ENCODE measurements at places on chromosomes 7 and 10.

- DNase-seq: no peak
Measured at GRCh38 chr10:110861930-110862649, 9.6 kb upstream of the PDCD4 start.

- DNase-seq: no peak
Measured at GRCh38 chr10:61819208-61819607, 82.3 kb upstream of the ARID5B start.

GRCh38 chr7:30521532-30521931 lies 16.9 kb upstream of the GGCT start:
- no peak for DNase-seq

DNA sequence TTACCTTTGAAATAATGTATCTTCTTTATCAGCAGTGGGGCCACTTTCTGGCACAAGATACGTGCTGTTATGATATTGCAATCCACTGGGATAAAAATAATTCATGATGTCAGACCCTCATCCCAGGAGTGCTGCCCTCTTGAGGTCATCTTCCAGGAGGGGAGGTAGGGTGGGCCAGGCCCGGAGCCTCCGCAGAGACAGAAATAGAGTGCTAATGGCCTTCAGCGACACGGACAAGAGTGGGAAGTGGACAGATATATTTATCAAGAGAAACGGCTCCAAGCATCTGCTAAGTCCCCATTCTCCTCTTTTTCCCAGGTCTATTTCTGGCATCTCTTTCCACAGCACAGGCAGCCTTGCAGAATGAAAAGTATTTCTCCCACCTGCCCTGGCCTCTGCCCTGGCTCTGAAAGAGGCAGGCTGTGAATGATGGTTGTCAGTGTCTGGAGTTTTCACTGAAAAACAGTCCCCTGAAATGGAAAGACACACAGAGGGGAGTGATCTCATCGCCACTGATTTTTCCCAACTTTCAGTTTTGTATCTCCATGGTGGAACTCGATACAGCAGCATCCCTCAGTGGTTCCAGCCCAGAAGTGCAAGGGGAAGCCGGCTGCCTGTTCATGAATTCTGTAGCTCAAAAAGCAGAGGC lies 251.7 kb upstream of the MYO3A start:
- no peak for DNase-seq

DNA sequence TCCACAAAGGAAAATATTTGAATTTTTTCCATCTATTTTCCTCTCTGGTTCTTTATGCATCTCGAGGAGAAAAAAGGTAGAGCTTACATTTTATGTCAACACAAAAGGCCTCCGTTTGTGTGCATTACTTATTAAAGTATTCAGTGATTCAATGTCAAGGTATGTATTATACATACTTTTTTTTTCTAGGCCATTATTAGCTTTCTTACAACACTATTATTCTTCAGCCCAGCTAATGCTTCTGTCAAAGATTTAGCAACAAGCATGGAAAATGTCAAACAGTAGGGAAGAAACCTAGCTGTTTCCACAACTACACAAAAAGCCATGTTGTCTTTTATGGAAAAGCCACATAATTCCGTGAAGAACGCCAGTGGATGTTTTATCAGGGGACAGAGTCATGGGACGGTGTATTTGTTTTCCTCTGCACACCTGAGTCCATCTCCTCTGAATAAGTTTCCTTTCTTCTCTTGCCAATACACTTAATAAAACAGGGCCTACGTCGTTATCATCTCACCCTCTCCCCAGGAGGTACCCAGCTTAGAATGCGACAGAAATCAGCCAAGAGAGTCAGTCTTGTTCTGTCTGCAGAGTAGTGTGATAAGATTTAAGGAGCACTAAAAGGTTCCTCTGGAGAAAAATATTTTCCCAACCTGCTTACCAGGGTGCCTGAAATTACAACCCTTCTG lies 209.7 kb upstream of the AUTS2 start:
- no peak for DNase-seq

- no peak for DNase-seq
Measured at GRCh38 chr10:104117839-104118323, 4.1 kb upstream of the SFR1 start.

DNA sequence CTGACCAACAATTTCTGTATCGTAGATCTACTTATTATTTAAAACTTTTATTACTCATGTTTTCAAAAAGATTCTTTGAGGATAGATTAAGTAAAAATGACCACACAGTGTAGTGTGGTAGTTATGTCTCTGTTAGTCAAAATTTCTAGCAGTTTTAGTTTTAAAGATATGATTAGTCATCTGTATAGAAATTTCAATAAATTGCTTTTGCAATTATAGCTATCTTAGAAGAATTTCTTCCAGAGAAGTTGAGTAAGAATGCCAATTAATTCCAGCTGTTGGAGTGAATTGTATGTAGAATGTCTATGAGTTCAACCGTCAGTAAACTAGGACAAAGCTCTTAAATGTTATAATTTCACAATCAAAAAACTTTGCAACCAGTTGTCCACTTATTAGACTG lies 229.7 kb downstream of the CDK14 start:
- no peak for DNase-seq

GRCh38 chr10:67936416-67936815 lies 52.0 kb downstream of the SIRT1 start:
- no peak for DNase-seq

DNA sequence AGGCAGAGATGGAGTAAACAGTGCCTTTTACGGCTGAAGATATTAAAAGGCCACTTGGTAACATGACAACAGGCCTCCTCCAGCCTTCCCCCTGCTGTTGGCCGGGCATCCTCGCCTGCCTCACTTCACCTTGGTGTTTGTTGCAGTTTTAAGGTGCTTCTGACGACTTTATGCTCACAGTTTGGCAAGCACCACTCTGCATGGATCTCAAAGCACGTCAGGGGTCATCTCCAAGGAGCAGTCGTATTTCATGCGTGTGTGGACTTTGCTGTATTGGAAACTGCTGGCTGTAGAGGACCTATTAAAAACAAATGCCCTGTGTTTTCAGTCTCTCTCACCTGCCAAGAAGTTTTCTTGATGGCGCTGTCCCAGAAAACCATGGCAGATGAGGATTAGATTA lies 483.1 kb downstream of the RPS24 start:
- DNase-seq: no peak

- no peak for DNase-seq
Measured at GRCh38 chr10:14560791-14561765, 213.6 kb downstream of the FAM107B start.

DNA sequence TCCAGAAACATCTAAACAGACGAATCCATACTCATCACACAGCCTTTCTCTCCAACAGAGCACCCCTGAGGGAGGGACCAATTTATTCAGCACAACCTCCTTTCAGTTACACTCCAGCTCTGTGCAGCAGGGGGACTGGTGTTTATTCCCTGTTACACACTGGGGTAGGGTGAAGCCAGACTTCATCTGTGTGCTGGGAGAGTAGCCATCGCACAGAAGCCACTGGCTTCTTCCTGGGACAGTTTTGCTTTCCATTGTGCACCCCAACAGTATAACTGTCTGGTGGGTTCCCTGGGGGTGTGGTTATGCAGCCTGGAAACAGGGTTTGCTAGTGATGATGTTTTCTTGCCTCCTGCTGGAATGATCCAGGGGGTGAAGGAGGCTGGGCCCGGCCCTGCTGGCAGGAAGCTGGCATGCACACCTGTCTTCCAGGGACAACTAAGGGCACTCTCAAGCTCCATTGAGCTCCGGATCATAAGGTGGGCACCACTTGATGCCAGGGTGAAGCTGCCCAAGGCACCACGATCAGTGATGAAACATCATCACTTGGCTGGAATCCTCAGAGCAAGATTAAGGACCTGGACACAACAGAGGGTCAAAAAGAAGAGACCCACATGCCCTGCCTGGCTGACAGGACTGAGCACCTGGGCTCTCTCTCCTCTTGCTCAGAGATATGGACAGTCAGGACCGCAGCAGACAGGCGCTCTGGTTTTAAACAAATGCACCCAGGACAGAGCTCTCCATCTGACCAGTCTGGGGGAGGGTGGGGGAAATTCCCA lies 293.2 kb downstream of the GRID1 start:
- no peak for DNase-seq

DNA sequence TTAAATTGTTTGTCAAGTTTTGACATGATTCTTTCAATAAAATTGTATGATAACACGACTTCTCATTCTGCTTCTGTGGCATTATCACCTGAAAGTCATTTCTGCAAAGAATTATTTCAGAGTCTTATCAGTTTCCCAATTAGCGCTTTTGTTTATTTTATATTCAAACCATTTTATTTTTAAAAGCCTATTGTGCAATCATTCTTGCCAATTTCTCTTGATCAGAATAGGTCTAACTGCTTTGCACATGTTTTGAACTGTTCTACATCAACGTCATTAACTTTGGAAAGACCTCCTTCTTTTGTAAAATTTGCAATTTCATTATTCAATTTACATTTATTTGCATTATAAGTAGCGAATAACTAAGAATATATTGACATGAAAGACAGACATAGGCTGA lies 758.1 kb downstream of the CNTNAP2 start:
- DNase-seq: no peak

DNA sequence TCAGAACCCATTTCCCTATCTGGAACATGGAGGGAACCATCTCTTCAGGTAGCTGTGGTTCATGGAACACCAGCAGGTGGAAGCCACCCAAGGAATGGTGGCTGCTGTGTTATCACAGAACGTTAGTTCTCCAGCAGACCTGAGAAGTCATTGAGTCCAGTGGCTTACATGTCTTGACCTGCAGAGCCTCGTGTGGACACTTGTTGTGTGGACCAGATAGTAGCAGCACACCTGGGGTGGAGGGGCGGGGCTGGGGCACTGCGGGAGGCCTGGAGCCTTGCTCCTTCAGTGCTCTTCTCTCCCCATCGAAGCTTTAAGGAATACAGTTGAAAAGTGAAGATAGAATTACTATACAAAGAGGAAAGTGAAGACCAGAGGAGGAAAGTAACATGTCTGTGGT lies 42.4 kb downstream of the VWA2 start:
- no peak for DNase-seq

GRCh38 chr7:98802088-98802780 lies 67.6 kb downstream of the TMEM130 start:
- no peak for DNase-seq

DNA sequence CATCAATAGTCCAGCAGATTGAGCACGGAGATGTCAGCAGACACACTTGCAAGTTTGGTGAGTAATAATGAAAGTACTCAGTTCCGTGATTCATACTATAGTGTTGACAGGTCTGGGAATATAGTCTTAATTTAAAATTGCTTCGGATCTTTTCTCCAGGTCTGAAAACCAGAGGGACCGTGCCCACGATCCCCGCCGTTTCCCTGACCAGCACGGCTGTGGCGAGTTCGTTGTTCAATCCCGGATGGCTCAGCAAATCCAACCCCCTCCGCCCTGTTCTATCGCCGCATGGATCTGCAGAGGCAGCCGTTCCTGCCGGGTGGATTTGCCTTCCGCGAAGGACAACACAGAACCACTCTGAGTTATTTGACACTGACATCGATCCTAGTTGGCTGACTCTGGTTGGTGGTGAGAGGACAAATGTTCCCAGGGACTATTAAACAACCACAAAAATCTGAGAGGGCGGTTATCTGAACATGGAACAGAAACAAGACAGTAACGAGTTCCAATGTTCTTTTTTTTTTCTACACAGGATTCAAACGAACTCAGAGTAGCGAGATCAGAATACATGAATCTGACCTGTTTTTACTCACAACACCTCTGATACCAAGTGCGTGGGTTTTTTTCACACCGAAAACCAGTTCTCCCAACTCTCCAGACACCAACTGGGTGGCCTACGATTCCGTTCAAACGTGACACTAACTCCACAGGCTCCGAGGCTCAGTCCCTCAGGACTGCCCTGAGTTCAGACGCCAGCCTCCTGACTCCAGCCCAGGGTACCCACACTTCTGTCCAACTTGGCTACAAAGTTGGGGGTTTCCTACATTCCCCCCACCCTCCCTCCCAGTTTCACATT lies 52.7 kb downstream of the RBM17 start:
- no peak for DNase-seq

DNA sequence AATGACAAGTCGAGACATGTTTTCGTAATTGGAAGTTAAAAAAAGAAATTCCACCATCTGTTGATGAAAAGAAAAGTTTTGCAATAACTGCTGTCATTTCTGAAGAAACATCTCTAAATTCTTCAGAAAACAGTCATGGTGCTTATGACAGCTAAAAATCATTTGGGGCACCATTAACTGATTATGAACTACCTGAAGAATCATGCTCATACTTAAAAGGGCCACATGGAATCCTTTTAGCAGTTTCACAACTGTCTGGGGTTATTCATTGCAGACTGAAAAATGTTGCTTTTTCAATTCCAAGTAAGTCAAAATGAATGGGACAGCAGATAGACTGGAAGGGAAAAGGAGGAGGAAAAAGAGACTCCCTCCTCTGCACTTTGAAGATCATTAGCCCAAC lies 134.2 kb downstream of the CHN2 start:
- no peak for DNase-seq

DNA sequence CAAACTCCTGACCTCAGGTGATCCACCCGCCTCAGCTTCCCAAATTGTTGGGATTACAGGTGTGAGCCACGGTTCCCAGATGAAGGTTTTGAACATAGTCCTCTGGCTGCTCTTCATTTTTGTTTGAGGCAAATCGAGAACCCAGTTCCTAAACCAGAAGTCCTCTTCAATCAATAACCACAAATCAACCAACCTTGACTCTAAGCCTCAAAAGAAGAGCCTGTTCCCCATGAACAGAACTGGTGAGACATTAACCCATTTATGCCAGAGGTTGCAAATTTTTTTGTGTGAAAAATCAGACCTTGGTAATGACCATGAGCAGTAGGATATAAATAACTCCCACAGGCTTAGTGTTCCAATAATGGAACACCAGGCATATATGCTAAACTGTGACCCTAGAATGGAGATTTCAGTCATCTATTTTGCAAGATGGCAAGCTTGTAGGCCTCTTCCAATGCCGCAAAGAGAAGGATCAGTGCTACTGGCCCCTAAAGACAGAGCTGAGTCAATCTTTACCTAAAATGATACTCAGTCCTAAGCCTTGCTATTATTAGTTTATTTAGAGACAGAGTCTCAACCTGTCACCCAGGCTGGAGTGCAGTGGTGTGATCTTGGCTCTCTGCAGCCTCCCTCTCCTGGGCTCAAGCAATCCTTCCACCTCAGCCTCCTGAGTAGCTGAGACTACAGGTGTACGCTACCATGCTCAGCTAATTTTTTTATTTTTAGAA lies 15.9 kb downstream of the KPNA7 start:
- no peak for DNase-seq

DNA sequence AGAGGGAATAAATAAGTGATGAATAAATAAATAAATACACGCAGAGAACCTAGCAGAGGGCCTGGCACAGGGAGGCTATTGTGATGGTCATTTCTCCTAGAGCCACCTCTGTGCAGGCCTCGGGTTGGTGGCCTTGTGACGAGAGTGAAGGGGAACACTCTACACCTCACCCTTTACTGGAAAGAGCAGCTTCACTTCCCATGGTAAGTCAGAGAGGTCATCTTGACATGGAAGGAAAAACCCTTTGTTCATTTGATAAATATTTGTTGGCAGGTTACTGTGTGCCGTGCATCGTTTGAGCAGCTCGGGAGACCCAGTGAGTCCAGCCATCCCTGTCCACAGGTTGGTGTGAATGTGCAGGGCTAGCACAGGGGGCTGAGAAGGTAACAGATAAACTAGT lies 70.2 kb upstream of the PODXL start:
- no peak for DNase-seq
